Midbrain (tissue), 1 donor: ENCODE measurements at places on chromosomes 11 and 22.

GRCh38 chr11:113019711-113020110 is 58.5 kb downstream of the NCAM1 start:
- DNase-seq = no peak

- no peak for DNase-seq
Observed at GRCh38 chr11:860234-861104, 17.8 kb downstream of the TSPAN4 start.

- DNase-seq = no peak
Observed at GRCh38 chr11:108027057-108027456, 18.4 kb downstream of the CUL5 start.

GRCh38 chr11:35850191-35850590 is 93.7 kb upstream of the LDLRAD3 start:
- DNase-seq = no peak

DNA sequence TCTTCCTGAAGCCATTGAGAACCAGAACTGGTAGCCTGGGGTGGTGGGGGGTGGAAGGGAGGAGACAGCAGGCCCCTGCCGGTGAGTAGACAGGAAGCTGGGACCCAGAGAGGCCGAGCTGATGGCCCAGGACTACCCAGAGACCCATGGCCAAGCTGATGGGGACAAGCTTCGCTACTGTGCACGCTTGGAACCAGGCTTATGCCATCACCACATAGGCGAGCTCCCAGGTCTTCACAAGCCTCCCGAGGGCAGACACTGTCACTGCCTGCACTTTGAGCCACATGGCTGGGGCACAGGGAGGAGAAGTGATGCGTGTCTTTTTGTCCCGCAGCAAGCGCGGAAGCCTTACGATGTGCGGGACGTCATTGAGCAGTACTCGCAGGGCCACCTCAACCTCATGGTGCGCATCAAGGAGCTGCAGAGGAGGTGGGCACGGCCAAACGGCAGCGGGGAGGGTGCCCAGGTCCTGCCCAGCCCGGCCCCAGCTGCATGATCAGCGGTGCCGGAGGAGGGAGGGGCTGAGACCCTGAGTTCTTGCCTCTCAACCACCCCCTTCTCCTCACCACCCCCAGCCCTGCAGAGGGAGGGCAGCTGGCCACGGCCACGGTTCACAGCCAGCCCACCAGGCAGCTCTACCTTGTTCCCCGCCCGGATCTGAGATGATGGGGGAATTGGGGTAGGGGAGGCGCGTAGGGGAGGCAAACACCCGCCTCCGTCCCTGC is 76.0 kb upstream of the KCNQ1OT1 start:
- DNase-seq = no peak

- DNase-seq = no peak
Observed at GRCh38 chr11:117195761-117196160, 3.4 kb upstream of the TAGLN start.

- no peak for DNase-seq
Observed at GRCh38 chr11:106507645-106508306, 430.3 kb downstream of the AASDHPPT start.

- peak; percentile 5 for DNase-seq
Observed at GRCh38 chr11:77322506-77322905, 21.0 kb upstream of the GDPD4 start.

DNA sequence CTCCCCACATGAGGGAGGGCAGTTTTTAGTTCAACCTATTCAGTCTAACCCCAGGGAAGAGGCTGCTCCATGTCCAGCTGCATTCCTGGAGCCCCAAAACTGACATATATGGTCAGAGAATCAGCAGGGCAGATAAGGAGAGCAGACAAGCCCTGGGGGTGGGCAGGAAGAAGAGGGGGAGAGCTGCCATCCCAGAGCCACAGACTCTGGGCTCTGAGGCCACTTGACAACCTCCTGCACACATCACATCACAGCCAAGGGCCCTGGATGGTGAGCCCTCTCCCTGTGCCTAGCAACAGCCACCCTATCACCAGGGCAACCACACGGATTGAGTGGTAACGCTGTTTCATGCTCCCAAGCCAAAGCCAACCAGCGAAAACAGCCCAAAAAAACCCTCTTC is 3.1 kb downstream of the ARHGAP1 start:
- peak; percentile 33 for DNase-seq

DNA sequence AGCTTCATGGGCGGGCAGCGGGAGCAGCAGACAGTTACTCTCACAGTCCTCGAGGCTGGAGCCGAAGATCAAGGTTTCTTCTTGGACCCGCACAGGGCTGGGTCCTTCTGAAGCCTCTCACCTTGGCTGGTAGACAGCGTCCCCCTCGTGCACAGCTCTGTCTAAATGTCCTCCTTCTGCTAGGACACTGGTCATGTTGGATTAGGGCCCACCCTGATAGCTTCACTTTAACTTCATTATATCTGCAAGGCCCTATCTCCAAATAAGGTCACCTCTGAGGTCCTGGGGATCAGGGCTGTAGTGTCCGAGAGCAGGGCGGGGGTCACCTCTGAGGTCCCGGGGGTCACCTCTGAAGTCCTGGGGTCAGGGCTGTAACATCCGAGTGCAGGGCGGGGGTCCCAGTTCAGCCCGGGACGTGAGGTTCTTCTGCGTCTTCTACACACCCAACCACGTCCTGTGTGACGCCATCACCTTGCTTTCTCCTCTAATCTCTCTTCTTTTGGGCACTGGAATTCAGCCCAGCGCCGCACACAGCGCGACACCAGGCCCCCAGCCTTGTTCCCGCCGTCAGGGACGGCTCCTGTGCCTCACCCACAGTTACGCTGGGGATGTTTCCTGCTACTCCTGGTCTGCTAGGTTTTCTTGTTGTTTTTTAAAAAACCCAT is 34.1 kb upstream of the TOLLIP start:
- no peak for DNase-seq

GRCh38 chr22:38655519-38656255 is 505 bp downstream of the FAM227A start:
- DNase-seq = no peak

DNA sequence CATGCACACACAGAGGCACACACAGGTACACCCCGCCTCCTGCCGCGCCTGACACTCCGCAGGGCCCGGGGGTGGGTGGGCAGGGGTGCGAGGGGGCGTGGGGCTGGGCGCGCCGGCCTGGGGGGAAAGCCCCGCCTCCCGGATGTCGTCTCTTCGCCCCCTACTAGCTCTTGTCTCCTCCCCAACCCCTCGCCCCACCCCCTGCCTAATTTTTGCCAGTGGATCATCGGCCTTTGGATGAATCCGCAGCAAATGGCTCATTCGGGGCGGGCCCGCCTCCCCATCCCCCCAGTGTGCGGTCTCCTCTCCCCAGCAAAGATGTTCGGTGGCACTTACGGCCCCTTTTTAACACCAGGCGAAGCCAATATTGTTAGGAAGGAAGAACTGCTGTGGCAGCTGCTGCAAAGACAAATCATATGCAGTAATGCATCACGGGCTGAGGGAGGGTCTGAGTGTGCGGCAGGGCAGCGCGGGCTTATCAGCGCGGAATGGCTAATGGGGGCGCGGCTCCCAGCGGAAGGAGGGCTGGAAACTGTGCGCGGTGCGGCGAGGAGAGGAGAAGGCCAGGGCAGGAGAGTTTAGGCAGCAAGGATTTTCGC is 13.4 kb upstream of the NECTIN1 start:
- no peak for DNase-seq

- no peak for DNase-seq
Observed at GRCh38 chr11:132728026-132728425, 804.3 kb downstream of the OPCML start.

- DNase-seq = no peak
Observed at GRCh38 chr11:116931206-116931953, 94.0 kb upstream of the APOA1 start.

- DNase-seq = no peak
Observed at GRCh38 chr11:96484361-96484760, 94.5 kb downstream of the JRKL start.

DNA sequence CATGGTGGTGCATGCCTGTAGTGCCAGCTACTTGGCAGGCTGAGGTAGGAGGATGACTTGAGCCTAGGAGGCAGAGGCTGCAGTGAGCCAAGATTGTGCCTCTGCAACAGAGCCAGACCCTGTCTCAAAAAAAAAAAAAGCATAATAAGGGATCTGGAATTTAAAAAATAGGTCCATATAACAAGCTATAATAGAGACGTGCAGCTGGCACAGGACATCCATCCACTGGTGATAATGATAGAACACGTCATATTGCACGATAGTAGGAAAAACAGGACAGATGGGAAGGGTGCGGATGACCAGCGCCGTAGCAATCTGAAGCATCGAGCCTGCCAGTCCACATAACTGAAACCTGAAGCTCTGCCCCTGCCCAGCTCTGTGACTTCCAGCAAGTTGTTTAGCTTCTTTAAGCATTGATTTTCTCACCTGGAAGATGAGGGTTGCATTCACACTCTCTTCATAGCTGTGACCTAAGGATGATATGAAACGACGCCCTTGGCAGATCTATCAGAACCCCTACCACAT is 60.3 kb upstream of the PRODH start:
- DNase-seq = no peak

GRCh38 chr22:46083383-46084350 is 66.7 kb upstream of the PPARA start:
- no peak for DNase-seq

DNA sequence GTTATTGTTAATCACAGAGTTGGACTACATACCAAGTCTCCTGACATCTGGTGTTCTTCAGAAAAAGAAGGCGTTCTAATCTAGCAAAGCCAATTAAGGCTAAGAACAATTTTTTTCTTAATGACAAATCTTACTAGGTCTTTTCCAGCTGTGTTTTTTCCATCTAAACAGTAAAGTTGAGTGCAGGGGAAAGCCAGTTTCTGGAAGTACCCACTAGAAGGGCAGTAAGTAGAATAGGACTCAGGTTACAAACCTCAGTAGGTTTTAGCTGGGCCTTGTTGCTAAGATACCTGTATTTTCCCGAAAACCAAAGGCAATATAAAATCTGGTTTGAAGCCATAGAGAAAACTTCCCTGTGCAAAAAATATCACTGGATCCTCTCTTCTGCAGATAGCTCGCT is 351.9 kb downstream of the ETS1 start:
- DNase-seq = no peak

DNA sequence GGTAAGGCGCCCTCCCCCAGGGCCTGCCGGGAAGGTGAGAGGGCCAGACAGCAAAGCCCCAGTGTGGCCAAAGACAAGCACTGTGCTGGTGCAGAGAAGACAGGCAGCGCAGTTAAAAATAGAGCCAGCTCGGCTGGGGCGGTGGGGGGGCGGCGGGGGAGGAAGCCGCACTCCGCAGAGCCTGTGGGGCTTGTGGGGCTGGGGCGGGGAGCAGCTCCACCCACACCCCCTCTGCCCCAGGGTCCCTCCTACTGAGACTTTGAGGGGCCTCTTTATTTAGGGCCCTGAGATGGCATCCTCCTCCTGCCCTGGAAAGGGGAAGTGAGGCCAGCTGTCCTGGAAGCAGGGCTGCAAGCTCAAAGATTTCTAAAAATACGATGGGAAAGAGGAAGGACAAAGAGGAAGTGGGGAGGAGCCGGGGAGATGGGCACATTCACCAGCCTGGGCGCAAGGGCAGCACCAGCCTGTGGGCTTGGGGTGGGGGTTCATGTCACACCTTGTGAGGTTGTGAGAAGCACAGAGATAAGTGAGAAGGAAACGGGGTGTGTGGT is 2.6 kb downstream of the CYTH4 start:
- DNase-seq = peak; percentile 51

DNA sequence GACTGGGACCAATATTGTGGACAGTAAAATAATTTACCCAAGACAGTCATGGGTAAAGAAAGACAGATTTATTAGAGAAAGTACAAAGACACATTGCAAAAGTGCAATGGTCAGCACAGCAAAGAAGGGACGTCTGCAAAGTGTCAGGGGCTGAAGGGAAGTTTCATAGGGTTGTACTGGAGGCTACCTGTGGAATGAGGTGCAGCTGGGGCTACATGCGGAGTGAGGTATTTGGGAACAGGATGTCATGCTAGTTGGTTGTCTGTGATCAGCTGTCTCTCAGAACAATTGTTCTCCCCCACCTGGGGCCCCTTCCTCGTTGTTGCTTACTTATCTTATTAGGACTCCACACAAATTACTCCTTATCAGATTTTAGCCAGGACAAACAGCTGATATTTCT is 11.4 kb upstream of the APOL3 start:
- no peak for DNase-seq

DNA sequence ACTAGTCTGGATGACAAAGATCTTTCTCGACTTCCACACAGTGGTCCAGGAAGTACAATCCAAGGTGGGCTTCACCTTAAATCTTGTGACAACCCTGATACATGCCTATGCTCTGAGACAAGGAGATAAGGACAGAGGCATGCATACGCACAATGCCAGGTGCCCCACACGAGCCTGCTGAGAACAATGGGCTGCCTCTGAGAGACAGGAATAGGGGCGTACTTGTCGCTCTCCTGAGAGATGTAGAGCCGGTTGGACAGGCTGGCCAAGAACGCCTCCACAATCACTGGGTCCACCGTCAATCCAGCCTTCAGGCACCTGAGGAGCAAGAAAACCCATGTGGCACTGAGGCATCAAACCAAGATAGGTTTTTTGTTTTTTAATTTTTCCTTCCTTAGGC is 25.5 kb downstream of the SERPIND1 start:
- DNase-seq = no peak

- DNase-seq = no peak
Observed at GRCh38 chr11:124569697-124570096, at the start of gene OR8A1. Gene OR8A1, plus strand, starts transcription at chr11:124569997. Its CDS starts 123 bp downstream, at chr11:124570120.

DNA sequence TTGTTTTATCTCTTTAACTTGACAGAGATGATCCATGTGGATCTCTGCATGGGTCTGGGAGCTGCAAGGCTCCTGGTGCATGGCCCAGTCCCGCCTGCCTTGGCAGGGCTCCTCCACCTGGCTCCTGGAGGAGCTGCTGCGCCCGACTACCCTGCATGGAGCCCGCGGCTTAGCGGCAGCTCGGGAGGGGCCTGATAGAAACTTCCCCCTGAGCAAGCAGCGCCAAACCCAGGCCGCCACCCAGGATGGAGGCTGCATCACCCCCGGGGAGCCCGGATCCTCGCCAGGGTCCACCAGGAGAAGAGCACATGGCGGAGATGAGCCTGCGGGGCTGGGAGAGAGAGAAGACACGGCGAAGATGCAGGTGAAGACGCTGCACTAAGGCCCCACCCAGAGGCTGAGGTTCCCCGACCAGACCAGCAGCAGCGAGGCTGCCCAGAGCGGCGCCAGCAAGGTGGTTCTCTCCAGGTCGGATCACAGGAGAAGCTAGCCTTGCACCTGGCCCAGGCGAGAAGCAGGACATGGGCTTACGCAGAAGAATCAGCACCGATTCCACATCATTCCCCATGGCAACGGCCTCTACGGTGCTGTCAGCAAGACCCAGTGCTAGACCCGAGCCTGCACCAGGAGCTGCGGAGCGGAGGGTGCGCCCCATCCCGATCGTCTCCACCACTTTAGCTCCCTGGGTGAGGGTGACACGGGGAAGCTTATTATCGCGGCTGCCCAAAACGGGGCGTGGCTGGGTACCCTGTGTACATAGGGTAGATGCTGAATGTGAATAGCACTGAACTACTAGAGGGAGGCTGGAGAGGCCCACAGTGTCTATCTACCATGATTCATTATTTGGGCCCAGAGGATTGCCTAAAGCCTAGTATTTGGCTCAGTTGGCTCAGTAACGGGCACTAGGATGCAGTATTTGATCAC is 41.3 kb upstream of the VPREB1 start:
- DNase-seq = no peak

- DNase-seq = peak; percentile 30
Observed at GRCh38 chr22:27873472-27873871, 45.6 kb downstream of the PITPNB start.
